NCI-H1436 (cell line): ENCODE measurements at places on chromosomes 5 and 9.

- no peak for DNase-seq
These were observed 123.9 kb upstream of the ABCA1 start for GRCh38 chr9:105051897-105052296.

GRCh38 chr9:114591849-114592248 is 4.3 kb downstream of the ATP6V1G1 start:
- DNase-seq = no peak

- peak; percentile 29 for DNase-seq
These were observed 126.7 kb upstream of the SHB start for GRCh38 chr9:38195737-38196161.

GRCh38 chr5:73911761-73912393 is 285.9 kb downstream of the ARHGEF28 start:
- DNase-seq = peak; percentile 58

GRCh38 chr5:173050791-173051190 is 5.4 kb upstream of the CREBRF start:
- no peak for DNase-seq

GRCh38 chr5:61232490-61233050 is 70.3 kb upstream of the SMIM15 start:
- DNase-seq = no peak

DNA sequence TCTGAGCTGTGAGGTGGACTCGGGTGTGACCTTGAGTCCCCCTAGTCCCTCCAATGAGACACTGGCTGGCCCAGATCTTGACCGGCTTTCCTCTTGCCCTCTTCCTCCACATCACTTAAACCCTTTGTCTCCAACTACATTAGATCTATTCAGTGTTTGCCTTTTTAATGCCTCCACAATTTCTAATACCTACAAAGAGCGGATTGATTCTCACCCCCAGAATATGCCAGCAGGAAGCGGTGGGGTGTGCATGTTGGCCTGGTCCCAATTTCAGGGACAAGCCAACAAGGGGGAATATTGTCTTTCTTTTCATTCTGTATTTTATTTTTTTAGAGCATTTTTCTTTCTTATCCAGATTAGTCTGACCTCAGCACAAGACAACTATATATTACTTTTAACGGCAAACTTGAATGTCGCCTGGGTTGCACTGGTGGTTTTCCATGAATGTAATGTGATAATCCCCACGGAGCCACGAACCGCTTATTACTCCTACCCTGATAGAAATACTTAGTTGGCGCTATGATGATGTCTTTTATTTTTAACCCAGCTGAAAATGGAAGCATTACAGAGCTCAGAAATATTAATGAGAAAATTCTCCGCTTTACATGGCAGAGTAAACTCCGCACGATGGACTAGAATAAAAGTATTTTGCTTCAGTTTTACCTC is 68.5 kb upstream of the MYO10 start:
- no peak for DNase-seq

DNA sequence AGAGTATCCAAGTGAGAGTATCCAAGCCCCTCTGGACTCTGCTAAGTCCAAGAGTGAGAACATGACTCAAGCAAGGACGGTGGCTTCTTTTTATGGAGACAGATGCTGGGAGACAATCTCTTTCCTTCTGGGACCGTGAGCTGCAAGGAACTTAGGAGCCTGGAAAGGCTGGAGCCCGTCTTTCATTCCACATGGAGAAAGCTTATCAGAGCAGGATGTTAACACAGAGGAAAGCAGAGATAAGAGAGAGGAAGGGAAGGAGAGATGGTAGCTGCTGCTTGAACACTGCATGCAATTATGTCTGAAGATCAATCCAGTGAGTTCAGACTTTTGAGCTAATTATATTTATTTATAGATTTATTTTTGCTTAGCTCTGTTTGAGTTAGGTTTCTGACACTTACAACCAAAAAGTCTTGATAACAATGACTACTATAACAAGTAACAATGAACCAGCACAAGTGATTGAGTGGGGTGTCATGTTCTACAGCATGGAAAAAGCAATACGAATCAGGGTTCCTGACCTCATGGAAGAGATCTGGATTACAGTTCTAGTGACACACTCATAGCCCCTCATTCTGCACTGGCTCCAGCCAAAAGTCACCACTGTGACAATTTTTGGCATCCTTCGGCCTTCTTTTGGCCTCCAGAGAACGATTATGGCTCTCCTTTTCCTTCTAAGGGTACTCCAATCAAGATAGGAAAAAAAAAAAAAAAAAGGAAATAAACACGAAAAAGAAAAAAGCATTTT is 71.5 kb downstream of the PRLR start:
- no peak for DNase-seq

DNA sequence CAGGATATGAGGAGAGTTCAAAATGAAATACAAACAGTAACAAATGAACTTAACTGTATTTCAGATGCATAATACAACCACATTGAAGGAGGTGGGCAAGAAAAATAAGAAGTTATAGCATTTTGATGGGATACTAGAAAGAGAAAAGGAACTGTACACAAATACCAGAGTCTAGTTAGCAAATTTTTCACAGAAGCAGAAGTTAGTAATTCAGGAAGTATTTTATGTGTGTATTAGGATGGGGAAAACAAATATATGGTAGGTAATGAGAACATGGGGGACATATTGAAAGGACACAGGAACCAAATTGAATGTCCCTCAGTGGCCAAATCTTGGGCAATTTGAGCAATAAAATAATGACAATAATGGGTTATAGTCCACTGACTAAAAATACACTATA is 18.4 kb downstream of the GM2A start:
- DNase-seq = no peak

- no peak for DNase-seq
These were observed 1712.5 kb upstream of the C9orf72 start for GRCh38 chr9:29285818-29286217.

DNA sequence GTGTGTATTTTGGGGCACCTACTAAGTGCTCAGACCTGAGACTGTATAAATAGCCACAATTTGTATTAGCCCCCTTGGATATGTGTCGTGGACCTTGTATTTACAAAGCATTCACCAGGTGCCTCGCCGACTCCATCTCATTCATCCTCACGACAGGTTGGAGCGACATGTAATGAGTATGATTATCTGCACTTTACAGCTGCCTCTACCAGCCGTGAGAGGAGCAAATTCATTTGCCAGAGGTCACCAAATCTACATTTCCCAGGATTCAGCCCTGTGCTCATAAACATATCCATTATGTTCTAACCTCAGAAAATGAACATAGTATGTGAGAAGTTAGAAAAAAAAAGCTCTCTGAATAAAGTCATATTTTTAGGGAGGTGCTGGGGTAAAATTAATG is 167.4 kb downstream of the ZDHHC21 start:
- no peak for DNase-seq

GRCh38 chr5:163846512-163846911 is 341.1 kb downstream of the MAT2B start:
- DNase-seq = no peak

- peak; percentile 48 for DNase-seq
These were observed 525.6 kb downstream of the PDE4D start for GRCh38 chr5:59367791-59368394.

- DNase-seq = no peak
These were observed 271.2 kb downstream of the AOPEP start for GRCh38 chr9:94997727-94998126.

DNA sequence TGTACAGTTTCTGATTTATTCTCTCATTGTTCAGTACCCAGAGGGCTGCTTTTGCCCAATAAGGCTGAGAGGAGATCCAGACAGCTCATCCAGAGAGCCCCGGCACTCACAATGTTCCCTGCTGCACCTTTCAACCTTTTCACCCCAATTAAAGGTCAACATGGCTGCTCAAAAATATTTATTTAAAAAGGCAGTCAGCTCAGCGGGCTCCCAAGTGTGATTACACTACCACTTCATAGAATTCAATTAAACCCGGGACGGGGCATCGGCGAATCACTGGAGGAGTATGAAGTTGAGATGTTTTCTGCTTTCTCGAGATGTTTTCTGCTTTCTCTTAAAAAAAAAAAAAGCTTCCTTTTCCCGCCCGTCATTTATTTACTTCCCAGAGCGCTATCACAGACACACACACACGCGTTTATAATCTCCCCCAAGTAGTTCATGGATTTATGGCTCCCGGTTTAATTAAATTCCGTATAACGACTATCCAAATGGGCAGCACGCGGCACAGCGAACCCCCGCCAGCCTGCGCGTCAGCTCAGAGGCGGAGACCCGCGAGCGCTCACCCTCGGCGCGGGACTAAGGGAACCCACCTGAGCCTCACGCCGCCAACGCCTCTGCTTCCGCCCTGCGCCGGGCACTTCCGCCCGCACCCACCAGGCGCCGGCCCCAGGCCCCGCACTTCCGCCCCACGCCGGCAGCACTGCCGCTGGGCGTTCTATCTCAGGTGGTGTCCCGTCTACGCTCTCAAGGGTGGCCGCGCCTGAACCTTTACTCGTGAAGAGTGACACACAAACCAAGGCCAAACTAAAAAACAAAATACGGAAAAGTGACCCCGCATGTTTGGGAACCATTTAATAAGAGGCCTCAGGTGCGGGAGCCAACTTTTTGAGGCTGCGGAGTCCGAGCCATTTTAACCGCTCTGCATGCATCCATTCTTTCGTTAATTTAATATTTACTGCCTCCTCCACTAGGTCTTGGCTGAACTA is at the start of gene C5orf63:
C5orf63 (minus strand) TSS at position 642 of the 986 bp plus-strand sequence. CDS start 14,507 bp downstream, outside the sequence.
- DNase-seq = peak; percentile 18

GRCh38 chr9:14401911-14402310 is 88.0 kb upstream of the NFIB start:
- DNase-seq = no peak

DNA sequence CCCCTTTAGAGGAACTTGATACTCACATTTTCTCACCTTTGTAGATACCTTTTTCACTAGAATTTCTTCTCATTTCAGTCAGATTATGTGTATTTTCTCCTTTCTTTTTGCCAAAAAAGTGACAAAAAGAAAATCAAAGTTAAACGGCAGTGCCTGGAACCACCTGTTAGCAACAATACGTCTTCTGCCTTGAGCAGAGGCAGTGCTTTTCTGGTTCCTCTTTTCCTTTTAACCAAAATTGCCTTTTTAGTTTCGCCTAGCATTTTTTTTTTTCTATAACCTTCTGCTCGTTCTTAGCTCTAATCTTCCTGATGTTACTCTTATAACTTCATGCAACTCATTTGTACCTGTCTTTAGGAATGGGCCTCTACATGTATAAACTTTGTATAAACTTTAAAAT is 26.1 kb downstream of the SMIM32 start:
- DNase-seq = no peak

DNA sequence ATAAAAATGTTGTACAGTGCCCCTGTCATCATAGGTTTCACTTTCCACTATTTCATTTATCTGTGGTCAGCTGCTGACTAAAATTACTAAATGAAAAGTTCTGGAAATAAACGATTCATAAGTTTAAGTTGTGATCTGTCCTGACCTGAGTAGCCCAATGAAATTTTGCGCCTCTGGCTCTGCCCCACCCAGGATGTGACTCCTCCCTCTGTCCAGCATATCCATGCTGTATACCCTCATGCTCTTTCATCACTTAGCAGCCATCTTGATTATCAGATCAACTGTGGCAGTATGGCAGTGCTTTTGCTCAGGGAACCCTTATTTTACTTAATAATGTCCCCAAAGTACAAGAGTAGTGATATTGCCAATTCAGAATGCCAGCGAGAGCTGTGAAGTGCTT is 97.3 kb downstream of the STARD4 start:
- no peak for DNase-seq

DNA sequence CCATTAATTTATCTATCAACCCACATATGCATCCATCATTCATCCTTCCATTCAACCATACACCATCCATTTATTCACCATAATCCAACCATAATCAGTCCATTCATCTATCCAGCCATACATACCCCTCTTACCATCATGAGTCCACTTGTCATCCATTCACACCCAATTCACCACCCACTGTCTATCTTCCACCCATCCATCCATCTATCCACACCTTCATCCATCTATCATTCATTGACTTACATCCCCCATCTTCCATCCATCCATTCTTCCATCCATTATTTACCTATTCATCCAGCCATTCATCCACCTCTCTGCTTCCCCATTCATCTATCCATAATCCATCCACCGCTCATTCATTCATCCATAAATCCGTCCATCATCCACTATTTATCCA is 17.8 kb downstream of the PAEP start:
- no peak for DNase-seq

DNA sequence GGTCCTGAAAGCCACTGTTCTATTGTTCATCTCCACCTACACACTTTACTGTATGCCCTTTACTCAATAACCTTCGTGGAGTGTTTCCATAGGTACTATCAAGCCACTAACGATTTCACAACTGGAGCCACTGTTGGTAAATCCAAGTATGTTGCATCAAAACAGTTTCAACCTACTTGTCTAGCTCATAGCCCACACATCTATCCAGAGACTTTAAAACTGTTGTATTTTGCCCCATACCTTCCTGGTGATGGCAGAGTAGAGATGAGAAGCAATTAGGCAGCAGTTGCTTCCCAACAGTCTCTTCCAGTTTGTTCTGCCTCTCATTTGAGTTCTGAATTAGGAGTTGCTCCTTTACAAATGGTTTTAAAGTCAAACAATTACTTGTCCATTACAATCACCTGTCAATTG is 607 bp downstream of the FAXDC2 start:
- no peak for DNase-seq

DNA sequence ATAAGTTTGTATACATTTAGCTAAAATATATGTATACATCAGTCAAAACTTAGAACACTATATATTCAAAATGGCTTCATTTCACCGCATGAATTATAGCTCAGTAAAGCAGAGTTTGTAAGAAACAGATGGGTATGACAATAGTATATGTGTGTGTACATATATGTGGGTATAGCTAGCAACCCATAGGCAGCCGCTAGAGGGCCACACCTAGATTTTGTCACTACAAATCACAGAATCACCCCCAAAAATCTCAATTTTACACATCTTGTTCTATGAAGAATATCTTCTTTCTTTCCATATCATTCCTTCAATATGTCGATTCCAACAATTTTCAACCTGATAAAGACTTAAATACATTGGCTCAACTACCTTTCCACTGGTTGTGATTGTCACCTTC is 357.8 kb upstream of the CCNG1 start:
- no peak for DNase-seq

- no peak for DNase-seq
These were observed 52.7 kb downstream of the PRR16 start for GRCh38 chr5:120516805-120517204.

DNA sequence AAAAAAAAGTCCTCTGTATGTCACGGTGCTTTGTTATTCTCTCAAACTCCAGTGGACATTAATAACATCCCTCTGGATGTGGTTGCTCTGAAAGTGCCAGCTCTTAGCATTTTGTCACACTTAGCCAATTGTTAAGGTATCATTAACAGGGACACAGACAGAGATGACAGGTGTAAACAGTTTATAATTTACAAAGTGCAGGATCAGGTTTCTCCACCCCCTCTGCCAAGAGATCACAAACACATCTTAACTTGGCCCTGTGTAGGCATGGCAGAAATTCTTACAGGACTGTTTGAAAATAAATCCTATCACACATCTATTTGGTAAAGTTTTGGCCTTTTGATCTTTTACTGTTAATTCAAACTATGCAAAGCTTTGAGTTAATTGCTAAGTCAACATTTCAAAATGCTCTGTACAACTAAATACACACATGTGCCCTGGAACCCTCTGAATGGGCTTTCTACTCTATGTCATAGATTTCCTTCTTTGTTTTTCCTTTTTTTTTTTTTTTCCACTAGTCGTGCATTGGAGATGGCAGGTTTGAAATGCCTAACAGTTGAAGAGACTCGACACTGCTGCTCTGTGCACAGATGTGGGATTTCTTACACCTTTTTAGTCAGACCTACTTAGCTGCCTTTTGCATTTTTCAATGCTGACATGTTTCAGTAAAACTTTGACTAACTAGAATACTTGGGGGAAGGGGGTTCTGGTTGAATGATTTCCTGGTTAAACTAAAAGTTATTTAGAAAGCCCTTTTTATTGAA is 41.7 kb downstream of the SEMA6A start:
- peak; percentile 35 for DNase-seq
